ENCODE measurements at places on chromosomes 11 and 22.

GRCh38 chr11:16921019-16921418, 93.2 kb downstream of the PLEKHA7 start:
- DNase-seq: no peak

- no peak for DNase-seq
Measured at GRCh38 chr22:50041361-50042065, 16.6 kb downstream of the TTLL8 start.

DNA sequence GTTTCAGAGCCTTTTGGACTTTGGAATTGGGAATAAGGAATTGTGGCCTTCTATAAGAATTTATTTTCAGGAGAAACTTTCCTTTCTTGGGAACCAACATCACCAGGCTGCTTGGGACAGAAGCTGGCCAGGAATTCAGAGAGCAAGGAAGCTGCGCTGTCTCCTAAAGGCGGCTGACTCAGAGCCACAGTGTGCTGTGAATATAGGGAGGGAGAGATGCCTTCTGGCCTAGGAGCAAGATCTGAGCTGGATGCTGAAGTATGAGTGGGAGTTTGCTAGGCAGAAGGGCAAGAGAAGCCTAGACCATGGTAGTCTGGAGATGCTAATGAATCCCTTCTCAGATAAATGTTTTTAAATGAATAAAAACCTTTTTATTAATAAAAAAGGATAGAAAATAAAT, 213.7 kb upstream of the TBCEL start:
- DNase-seq: no peak

GRCh38 chr11:69284081-69284511, 9.9 kb upstream of the MYEOV start:
- no peak for DNase-seq

- DNase-seq: no peak
Measured at GRCh38 chr11:76791861-76792260, 8.7 kb downstream of the TSKU start.

DNA sequence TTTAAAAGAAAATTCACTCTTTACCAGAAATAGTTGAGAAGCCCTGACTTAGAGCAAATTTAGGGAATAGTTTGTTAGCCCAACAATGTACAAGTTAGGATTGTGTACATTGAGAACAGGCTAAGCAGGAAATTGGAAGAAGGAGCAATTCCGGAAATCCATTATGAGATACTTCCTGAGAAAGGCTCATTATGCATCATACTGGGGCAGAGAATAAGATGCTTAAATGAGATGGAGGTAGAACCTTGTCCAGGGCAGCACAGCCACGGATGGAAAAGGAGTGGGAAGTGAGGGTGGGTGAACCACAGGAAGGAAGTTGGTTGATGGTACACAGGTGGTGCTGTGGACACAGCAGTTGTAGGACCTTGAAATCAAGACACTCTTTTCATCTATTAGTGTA, 180.2 kb downstream of the PGR start:
- DNase-seq: no peak

DNA sequence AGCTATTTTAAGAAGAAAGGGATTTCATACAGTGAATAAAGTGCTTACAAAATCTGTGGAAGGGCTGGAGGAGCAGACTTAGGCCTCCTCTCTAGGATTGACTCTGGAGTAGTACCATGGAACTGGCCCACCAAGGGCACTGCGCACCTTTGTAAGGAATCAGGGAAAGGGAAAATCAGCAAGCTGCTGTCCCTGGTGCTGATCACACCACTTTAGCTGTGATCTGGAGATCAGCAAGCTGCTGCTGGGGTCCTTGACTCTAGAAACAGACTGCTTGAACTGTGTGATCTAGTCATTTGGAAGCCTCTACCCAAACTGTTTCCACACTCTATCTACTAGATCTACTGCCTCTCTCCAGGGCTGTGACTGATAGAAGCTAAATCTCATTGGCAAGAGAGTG, 18.4 kb upstream of the TECTA start:
- no peak for DNase-seq

DNA sequence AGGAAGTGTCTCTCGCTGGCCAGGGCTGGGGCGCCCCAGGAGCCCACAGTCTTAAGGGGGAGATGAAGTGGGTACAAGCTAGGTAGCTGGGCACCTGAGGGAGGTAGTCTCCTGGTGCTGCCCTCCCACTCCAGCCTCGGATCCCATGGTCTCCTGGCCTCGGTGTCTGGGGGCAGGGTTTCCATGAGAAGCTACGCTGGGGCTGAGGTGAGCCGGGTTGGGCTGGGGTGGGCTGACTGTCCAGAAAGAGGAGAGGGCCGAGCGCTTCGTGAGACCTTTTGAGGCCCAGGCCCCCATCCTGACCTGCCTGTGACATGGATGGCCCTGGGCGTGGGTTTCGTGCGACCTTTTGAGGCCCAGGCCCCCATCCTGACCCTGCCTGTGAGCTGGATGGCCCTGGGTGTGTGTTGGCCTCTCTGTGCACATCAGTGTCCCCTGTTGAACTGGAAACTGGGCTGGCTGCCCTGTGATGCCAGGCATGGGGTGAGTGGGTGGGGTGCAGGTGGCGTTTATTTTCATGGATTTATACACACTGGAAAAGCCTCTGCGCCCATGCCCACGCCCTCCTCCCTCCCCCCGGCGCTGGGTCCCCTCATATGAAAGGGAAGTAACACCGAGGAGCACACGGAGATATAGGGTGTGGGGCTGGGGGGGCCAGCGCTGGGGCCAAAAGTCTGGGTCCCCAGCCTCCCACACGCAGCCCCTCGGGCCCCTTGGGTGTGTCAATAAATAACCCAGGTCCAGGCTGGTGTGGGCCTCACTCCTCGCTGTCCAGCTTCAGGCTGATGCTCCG, 8.6 kb downstream of the AIP start:
- DNase-seq: no peak

DNA sequence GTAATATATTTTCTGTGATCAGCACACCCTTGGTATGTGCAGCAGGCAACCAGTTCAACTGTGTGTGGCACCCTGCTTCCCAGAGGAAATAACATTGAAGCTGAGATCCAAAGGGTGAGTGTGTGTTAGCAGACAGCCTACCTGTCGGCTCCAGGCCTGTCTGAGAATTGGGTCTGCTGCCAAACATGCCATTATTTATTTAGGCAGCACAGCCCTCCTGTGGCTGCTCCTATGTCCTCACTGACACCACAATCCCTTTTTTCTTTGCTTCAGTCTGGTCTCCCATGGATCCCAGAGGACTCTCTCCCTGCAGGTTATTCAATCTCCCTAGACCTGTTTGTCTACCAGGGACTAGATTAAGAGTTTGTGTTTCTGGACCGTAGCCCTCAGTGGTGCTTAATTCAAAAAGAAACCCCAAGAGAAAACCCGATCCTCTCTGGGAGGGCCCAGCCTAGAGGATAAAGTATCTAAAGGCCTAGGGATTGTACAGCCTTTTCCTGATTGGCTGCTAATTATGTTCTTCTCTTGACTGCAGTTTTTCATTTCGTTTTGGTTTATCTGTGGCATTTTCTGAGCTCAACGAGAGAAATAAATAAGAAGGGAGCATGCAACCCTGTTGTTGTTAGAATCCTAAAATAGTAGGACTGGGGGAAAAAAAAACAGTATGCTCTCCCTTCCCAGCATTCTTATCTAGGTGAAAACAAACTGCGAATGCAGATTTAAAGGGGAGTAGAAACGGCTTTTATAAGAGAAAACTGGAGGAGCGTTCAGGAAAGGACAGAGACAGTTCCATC, 24.1 kb downstream of the KCNE3 start:
- DNase-seq: no peak

DNA sequence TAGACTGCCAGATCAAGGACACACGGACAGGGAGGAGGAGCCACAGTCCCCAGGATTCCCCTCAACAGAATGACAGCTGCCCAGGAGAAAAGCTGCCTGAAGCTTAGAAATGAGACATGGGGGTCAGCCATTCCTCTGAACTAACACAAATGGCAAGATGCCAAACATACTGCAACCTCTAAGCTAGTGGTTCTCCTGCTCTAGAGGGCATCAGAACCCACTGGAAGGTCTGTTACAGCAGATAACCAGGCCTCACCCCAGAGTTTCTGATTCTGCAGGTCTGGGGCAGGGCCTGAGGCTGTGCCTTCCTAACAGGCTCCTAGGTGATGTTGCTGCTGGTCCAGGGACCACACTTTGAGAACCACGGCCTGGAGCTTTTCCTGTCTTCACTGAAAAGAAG, 28.6 kb upstream of the BID start:
- no peak for DNase-seq

DNA sequence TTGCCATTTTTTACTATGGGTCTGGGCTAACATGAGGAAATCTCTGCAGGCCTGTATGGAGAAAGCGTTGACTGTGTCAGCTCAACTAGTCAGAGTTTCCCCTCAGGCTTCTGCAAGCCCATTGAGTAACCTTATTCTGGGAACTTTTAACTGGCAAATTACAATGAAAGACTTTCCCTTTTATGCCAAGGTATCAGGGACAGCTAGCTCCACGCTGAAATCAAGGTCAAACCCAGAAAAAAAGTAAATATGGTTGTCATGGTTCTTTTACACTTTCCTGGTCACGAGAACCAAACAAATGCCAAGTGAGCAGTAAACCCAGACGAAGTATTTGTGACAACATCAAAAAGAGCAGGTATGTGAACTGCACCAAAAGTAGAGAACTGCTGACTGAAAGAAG, 13.8 kb downstream of the OSBP start:
- DNase-seq: no peak

- DNase-seq: no peak
Measured at GRCh38 chr11:21254055-21254454, 584.7 kb downstream of the NELL1 start.

- DNase-seq: no peak
Measured at GRCh38 chr22:23256986-23257888, 76.9 kb downstream of the BCR start.

DNA sequence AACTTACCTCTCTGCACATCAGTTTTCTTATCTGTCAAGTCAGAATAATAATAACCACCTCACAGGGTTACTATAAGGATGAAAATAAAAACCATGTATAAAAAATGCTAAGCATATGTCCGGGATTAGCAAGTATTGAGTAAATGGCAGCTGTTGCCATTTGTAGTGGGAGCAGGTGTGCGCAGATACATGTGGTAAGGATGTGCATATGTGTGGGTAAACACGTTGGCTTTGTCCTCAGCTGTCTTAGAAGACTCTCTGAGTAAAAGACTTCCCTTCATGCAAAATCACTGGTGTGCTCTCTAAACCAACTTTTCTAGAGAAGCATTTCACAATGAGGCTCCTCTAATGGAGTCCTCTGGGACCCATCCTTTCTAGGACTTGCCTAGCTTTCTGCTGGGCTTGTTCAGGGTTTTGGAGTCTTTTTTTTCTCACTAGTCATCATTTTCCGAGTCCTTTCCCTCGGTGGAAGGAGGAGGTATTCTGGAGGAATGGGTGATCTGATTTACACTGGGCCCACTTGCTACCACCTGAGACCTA, 62.4 kb downstream of the NELL1 start:
- no peak for DNase-seq

- no peak for DNase-seq
Measured at GRCh38 chr11:86222081-86222480, 22.5 kb upstream of the EED start.

DNA sequence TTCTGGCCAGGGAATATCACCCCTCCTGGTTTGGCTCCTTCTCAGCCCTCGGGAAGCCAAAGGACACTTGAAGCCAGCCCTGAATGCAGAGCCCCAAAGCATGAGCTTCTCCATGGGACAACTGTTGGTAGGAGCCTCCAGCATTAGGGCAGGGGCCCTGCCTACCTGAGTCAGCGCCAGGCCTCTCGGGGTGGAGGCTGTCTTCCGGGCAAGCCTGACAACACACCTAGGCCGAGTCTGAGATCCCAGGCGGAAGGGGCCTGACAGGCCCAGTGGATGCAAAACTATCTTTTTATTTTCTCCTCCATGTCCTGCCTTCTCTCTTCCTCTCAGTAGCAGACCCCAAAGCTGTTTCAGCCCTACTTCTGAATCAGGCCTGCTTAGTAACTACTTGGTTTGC, 27.6 kb downstream of the RCOR2 start:
- no peak for DNase-seq

DNA sequence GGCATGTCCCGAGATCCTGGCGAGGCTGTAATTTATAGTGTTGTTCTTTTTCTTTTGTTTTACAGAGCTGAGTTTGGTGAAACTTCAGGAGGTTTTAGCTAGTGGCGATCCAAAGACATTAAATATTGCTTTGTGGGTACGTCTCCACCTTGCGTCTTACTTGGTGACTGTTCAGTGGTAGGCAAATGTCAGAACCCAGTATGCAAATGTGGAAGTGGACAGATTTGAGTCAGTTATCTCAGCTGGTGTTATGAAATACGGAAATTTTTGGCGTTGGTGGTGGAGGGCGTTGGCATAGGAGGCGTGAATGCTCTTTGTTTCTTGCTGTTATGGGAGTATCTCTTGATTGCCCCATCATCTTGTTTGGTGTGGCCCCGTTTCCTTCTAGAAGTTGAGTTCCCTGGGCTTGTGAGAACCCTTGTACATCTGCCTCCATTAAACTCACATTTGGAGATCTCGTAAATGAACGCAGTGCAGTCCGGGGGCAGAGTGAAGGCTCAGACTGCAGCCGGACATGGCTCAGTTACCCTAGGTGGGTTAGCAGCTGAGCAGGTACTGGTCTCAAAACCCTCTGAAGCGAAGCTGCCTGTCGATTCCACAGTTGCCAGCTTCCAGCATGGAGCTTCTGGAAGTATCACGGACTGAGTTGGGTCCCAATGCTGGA, 39.9 kb downstream of the PTPRJ start:
- peak; percentile 40 for DNase-seq

DNA sequence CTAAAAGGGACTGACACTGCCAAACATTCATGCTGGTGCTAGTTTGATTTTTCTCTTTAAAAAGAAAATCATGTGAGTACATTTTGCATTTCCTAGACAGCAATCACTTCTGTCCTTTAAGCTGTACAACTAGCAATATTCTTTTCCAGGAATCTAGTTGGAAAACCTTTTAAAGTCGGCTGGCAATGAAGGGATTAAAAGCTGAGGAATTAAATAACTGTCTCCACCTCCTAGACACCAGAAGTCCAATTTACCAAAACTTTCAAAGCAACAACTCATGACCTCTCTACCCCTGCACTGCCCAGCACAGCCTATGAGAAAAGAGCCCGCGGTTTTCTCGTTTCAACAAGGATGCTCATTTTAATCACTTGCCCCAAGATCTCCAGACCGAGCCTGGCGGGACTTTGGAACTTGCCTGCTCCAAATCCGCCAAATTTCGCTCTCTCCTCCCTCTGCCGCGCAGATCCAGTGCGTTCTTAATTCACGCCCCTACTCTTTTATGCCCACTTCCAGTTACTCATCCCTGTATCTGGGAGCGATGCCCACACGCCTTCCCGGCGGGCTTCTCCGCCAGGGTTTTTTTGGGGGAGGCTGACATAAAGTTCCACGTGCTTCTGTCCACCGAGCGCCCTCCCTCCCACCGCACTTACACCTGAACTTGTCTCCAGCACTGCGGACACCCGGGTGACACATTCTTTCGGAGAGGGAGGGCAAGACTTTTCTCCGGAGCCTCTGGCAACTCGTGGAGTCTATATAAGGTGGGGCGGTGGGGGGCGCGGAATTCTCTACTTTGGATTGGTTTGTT, 2.5 kb downstream of the MPPED2 start:
- DNase-seq: no peak

GRCh38 chr11:73363147-73363546, 13.1 kb upstream of the RELT start:
- no peak for DNase-seq

- no peak for DNase-seq
Measured at GRCh38 chr11:123443851-123444623, 14.0 kb downstream of the GRAMD1B start.

GRCh38 chr22:43851979-43852307, 10.4 kb downstream of the SULT4A1 start:
- DNase-seq: no peak
